Stimulated activated CD8-positive, alpha-beta memory T cell treated with anti-CD3 and anti-CD28 coated beads, Interleukin-4, amount 100 ng/mL, for 48 hours (primary cell): ENCODE measurements at places on chromosomes 16 and 17.
A peak's percentile ranks its signal among the peaks of the same experiment; 100 is the strongest.

- no peak for DNase-seq
These were observed 36.6 kb upstream of the ACSM2B start for GRCh38 chr16:20612551-20613480.

DNA sequence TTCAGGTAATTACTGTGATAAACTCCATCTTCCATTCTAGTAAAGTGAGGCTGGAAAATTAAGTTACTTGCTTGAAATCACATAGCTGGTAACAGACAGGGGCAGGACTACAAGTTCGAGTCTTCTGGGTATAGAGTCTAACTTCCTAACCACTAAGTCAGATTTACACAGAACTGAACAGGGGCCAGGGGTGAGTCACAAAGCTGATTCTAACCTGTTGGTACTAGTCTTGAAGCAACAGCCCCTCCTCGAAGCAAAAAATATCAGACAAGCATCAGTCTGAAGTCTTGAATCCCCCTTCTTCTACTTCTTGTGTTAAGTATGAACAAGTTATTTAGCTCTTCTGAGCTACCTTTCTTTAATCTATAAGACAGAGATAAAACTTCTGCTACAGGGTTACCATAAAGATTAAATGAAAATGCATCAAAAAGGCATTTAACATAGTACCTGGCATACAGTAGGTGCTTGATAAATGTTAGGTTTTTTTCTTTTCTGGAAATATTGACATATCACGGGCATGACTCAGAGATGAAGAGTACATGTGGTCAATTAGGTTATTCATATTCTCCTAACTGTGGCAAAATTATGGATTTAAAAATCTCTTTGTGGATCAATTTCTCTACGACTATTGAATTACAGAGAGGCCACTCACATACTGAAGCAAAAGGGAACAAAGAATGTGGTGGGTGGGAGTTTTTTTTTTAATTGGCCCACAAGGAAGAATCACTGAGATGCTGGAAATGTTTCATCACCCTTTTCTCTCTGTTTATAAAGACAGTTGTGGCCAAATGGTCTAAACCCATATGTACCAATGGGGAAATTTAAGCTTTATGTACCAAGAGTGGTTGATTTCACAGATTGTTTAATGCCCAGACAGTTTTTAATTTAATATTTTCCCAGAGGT is 266.9 kb upstream of the DYNLRB2 start:
- DNase-seq = no peak

DNA sequence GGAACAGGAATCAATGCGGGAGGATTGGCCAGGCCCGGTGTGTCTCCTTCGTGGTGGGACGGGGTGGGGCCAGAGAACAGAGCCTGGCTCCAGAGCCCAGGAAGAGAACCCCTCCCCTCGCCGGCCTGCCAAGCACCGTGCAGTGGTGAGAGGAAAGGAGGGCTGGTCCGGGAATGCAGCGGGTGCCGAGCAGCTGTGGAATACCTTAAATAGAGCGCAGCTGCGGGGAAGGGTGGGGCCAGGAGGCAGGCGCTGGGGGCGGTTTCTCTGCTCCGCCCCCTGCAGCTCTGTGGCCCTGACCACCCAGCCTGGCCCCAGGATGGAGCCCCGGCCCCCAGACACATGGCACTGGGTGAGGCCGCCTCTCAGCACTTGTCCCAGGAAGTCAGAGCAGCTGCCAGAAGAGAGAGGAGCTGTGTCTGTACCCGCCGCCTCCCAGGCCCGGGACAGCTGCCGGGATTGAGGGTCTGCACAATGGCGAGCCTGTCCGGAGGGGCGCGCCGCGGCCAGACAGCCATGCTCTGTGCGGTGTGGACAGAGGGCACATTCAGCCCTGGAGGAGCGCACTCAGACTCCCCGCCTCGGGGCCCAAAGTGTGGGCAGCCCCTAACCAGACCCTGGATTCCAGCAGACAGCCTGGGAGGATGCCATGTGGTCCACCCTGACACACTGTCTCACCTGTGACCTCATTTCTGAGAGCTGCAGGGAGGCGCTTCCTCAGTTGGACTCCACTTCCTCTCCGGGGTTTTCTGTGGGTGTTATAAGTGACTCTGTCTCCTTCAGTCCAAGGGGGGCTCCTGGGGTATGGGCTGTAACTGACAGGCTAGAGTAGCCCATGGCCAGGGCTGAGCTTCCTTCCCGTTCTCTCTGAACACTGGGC is 268.8 kb downstream of the SEC14L1 start:
- no peak for DNase-seq

DNA sequence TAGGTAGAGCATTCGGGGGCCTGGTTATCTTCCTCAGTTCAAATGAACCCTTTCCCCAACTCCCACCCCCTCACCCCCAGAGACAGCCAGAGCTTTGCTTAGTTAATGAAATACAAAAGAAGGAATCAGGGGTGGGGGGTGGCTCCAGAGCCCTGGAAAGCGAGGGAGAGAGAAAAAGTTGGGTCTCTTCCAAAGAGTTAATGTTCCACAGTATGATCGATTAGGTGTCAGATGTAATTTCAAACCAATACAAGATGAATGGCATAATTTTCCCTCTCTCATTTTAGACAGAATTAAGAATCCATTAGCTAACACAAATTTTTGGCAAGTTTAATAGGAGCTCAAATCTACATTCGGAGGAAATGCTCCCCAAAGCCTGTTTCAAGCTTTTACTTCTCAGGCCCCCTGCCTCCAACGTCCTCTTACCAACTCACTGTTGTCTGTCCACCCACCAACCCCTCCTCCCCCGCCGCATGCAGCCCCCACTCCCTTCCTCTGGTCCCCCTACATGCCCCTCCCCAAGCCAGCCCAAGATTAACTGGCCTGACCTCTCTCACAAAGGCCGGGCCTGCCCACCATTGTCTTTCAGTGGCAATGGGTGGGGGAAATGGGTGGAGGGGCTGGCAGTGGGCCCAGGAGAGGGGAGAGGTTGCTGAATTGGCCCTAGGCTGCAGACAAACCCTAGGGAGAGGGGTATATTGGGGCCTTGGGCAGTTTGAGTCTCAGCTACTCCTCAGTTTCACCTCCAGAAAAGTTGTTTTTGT is 28.2 kb downstream of the NEUROD2 start:
- no peak for DNase-seq

- no peak for DNase-seq
These were observed 29.7 kb upstream of the DLX4 start for GRCh38 chr17:49939318-49939717.

DNA sequence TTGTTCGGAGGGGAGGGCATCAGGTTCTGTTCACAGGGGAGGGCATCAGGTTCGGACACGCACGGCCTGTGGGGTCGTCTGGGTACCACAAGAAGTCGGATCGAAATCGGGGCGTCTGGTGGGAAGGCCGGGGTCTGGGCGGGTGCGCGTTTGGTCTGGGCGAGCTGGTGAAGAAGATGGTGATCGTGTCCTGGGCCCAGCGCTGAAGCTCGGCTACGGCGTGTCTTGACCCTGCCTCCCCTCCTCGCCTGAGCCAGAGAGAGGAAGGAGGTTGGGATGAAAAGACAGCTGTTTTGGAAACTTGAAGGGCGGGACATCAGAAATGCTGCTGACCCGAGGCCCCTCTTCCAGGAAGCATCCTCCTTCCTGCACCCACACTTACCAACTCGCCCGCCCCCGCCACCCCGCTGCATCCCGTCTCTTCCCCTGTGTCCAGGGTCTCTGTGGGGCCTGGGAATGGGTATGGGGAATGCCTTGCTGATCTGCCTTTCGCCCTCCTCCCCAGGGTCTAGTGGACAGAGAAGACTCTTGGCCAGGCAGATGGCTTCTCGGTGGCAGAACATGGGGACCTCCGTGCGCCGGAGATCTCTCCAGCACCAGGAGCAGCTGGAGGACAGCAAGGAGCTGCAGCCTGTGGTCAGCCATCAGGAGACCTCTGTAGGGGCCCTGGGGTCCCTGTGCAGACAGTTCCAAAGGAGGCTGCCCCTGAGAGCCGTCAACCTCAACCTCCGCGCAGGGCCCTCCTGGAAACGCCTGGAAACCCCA is 498 bp downstream of the PIMREG start:
- peak; percentile 31 for DNase-seq

DNA sequence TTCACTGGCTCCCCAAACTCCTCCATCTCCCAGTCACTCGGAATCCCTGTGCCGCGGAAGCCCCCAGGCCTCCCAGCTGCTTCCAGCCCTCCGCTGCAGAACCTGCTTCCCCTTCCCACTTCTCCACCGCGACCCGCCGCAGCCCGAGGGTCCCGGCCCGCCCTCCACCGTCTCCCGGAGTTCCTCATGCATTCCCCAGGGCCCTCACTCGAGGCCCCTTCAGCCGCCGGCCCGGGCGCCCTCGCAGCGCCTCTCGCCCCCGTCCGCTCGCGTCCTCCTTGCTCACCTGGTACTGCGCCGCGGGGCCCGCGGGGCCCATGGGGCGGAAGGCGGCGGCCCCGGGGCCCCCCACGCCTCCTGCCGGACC is 329 bp downstream of the SMARCD2 start:
- no peak for DNase-seq

DNA sequence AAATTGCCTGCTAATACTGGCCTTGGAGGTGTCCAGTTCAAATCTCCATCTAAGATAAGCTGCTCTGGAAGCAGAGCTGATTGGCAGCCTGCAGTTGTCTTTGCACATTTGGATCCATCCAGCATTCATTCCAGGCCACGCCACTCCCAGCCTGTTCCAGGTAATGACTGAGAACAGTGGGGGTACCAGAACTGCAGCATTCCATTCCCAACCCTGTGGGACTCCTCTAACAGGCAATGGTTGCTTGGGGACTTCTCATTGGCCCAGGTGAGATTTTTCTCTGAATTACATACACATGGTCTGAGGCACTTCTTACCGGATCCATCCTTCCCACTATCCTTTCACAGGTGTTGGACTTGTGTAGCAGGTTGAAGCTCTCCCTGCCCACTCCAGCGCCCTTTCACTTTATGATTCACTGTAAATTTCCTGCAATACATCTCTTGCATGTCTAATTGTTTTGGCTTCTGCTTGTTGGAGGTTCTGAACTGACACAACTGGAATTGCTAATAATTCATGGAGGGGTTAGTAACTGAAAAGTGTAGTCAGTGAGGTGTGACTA is 206.1 kb upstream of the ZFHX3 start:
- DNase-seq = no peak

DNA sequence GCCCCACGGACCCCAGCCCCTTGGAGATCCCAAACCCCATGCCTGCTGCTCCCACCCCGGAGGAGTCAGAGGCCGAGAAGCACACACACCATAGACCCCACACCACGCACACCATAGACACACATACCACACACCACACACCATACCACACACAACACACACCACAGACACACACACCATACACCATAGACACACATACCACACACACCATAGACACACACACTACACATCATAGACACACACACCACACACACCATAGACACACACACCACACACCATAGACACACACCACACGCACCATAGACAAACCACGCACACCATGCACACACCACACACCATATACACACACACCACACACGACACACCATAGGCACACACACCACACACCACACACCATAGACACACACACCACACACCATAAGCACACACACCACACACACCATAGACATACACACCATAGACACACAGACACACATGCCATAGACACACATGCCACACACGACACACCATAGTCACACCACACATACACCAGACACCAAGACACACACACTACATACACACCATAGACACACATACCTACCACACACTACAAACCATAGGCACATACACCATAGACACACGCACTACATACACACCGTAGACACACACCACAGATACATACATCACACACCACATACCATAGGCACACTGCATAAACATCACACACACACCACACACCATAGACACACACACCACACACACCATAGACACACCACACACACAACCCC is 11.3 kb downstream of the TBC1D16 start:
- DNase-seq = no peak

- no peak for DNase-seq
These were observed 16.0 kb upstream of the RASL10B start for GRCh38 chr17:35715416-35715815.

DNA sequence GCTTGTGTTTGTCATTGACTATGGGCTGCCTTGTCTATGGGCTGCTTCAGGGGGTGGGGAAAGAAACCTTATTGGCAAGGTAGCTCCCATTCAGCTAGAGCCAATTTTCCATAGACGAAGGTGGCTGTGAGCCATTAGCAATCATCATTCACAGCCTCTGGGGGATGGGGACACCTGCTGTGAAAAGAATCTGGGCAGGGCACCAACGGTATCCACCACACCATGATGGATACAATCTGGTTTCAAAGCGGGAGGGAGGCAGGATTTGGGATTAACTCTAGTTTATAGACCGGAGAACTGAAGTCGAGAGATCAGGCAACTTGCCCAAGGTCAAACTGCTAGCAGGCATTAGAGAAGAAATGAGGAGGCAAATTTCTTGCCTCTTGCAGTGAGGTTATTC is 182.3 kb downstream of the SHISA9 start:
- DNase-seq = no peak
